Fibroblast of gingiva (primary cell): ENCODE measurements at places on chromosomes 12 and 14.

DNA sequence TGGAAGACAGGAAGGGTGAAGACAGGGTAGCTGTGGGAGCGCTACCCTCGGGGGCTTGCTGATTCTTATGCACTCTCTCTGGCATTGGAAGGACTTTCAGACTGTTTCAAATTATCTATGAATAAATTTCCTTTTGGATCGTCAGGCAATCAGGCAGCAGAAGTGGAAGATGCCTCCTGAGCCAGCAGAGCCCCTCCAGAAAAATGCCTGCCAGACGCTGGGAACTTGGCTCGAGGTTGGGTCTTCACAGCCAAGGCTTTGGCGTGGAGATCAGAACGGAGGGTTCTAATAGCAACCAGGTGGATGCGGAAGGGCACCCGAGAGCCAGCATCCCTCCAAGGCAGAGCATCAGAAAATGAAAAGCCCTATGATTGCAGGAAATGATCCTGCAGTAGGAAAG, 119.2 kb upstream of the RFLNA start:
- no peak for DNase-seq

GRCh38 chr14:102917469-102918211, 4.8 kb upstream of the AMN start:
- peak; percentile 12 for DNase-seq

DNA sequence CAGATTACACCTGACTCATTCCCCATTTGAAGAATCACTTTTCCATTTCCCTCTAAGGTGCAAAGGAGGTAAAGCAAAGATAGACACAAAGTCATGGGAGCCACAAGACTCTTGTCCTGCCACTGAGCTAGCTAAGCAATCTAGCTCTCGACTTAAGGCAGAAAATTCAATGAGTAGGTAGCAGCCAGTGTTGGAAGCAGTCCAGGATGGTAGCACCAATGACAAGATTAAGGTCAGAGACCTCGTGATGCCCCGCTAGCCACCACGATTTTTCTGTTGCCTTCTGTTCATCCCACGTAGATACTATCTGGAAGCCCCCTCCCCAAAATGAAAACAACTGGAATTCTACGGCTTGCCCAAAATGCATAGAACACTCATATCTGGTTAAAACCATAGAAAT, 1.4 kb downstream of the VAMP1 start:
- DNase-seq = no peak

- DNase-seq = peak; percentile 19
Measured at GRCh38 chr14:92584816-92585215, 71.2 kb downstream of the RIN3 start.

GRCh38 chr14:59301354-59301753, 112.9 kb downstream of the DAAM1 start:
- DNase-seq = no peak

- DNase-seq = no peak
Measured at GRCh38 chr14:32408018-32408417, 78.9 kb downstream of the AKAP6 start.

GRCh38 chr14:94942601-94943000, 172.7 kb upstream of the GSC start:
- DNase-seq = no peak

DNA sequence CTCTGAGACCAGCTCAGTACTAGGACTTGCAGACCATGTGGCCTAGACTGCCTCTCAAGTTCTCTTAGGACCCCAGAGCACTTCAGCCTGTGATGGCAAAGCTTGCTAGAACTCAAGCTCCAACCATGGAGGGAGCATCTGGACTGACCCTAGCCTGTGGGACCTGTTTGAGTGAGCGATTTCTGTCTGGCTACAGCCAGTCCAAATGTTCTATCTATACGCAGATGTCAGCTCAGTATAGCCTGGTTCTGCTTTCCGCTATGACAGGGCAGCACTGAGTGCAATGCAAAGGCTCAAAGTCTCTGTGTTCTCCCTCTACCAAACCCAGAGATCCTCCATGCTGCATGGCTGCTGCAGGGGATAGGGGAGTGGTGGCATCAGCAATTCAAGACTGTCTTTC, 20.7 kb upstream of the PPM1H start:
- no peak for DNase-seq

- DNase-seq = no peak
Measured at GRCh38 chr12:117732761-117733548, 235.8 kb downstream of the KSR2 start.

GRCh38 chr12:45257185-45257930, 41.5 kb downstream of the ANO6 start:
- no peak for DNase-seq

DNA sequence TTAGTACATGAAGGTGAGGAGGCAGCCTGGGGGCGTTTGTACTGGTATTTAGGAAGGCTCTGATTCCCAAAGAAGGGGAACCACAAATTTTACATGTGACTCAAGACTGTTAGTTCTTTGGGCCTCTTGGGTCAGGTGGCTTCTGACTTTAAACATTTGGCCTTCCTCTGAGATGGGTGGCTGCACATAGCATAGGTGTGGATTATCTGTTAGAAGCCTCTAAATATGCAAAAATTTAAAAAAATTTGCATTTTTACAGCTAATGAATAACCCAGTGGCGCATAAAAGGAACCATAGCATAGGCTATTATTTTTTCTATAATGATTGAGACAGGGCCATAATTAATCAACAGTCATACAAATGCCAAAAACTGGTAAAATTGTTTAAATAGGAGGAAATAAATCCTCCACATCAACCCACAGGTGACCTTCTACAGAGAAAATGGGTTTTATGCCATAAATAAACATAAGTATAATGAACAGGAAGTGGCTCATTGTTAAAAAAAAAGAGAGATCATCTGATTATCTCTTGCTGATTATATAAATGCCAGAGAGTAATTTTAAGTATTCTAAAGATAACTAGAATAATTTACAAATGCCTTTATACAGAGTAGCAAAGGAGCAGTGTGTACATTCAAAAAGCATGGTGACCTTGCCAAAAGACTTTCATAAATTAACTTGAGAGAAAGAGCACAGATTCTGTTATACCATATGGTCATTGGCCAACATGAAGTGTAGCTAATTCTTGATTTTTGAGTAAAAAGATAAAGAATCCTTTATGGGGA, 284.2 kb upstream of the ATP2B1 start:
- no peak for DNase-seq

DNA sequence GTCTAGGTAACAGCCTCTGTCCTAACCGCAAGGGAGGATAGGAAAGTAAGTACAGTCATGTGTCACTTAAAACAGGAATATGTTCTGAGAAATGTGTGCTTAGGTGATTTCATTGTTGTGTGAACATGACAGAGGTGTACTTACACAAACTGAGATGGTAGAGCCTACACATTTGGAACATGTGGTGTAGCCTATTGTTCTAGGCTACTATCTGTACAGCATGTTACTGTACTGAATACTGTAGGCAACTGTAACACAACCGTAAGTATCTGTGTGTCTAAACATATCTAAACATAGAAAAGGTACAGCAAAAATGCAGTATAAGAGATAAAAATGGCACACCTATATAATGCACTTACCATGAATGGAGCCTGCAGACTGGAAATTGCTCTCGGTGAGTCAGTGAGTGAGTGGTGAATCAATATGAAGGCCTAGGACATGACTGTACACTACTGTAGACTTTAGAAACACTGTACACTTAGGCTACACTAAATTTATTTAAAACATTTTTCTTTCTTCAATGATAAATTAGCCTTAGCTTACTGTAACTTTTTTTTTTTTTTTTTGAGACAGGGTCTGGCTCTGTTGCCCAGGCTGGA, 13.2 kb upstream of the MDM2 start:
- DNase-seq = peak; percentile 25

GRCh38 chr12:122204167-122205052, 901 bp downstream of the B3GNT4 start:
- no peak for DNase-seq

- no peak for DNase-seq
Measured at GRCh38 chr12:112450725-112451124, 32.0 kb downstream of the PTPN11 start.

GRCh38 chr12:72281126-72281525, 9.0 kb downstream of the TRHDE start:
- DNase-seq = no peak

- DNase-seq = peak; percentile 60
Measured at GRCh38 chr14:71591929-71592328, 340.3 kb upstream of the RGS6 start.

DNA sequence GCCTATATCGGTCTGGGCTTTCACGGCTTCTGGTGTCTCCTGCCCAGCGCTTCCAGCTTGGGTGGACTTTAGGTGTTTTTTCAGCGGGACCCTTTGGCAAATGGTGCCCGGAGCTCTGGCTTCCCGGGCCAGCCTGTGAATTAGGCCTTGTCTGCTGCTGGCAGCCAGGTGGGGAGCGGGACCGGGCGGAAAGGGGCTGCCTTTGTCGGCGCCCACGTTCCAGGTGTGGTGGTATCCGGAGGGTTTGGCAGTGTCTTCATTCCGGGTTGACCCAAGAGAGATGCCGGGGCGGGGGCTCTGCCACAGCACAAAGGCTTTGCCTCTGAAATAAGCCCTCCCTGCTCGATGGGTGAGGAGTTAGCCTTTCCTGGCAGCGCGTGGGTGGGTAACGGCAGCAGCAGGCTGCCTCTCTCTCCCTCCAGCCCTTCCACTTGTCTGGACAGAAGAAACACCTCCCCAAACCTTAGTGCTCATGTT, 9.5 kb downstream of the RFLNA start:
- no peak for DNase-seq

GRCh38 chr12:7916936-7917335, 19.1 kb downstream of the SLC2A3 start:
- DNase-seq = no peak

GRCh38 chr12:54017027-54017788, 8.4 kb downstream of the HOXC8 start:
- DNase-seq = no peak

GRCh38 chr14:106318700-106319099, 792.3 kb downstream of the TMEM121 start:
- no peak for DNase-seq

DNA sequence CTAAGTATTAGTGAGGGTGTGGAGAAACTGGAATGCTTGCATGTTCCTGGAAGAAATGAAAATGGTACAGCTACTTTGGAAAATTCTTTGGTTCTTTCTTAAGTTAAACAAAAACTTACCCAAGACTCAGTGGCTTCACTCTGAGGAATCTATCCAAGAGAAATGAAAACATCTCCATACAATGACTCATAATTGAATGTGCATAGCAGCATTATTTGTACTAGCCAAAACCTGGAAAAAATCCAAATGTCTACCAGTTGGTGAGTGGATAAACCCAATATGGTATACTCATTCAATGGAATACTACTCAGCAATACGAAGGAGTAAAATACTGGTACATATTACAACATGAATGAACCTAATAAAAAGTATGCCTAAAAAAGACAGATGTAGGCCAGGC, 18.0 kb upstream of the CRACR2A start:
- DNase-seq = peak; percentile 86

- no peak for DNase-seq
Measured at GRCh38 chr12:4736091-4736490, 15.9 kb downstream of the GALNT8 start.

DNA sequence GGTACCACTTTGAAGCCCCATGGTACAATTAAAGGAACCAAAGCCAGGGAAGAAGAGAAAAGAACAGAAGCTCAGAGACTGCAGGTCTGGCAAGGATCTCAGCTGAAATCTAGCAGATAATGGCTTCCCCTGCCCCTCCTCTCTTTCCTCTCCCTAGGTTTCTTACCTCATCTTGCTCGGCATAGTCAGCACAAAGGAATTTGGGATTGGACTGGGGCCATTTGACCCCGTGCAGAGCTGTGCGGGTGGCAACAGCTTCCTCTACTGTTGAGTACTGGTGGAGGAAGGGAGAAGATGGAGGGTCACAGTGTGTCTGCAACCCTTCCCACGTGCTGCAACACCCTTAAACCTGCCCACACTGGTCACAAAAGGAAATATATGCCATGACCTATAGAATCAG, 4.7 kb upstream of the CDH24 start:
- DNase-seq = peak; percentile 88

GRCh38 chr14:101133068-101133467, 229.5 kb upstream of the RTL1 start:
- DNase-seq = no peak

GRCh38 chr14:74649167-74649566, 37.1 kb upstream of the LTBP2 start:
- no peak for DNase-seq

- no peak for DNase-seq
Measured at GRCh38 chr12:128318946-128319345, 52.0 kb downstream of the TMEM132C start.

- no peak for DNase-seq
Measured at GRCh38 chr14:27386391-27386790, 788.6 kb upstream of the NOVA1 start.

DNA sequence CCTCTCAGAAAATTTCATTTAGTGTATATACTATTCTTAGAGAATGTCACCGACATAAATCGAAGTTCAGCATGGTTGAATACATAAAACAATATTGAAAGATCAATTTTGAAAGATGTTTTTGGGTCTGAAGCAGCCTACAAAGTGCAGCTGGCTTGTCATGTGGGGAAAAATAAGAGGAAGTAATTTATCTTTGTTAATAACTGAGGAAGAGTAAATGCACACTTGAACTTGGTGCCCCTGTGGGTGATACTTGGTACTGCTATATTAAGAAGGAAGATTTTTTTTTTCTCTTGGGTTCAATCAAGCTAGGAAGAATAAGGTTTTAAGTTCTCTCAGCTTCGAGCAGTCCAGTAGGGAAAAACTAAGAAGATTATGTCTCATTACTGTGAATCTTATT, 661.3 kb downstream of the RPL10L start:
- DNase-seq = no peak

DNA sequence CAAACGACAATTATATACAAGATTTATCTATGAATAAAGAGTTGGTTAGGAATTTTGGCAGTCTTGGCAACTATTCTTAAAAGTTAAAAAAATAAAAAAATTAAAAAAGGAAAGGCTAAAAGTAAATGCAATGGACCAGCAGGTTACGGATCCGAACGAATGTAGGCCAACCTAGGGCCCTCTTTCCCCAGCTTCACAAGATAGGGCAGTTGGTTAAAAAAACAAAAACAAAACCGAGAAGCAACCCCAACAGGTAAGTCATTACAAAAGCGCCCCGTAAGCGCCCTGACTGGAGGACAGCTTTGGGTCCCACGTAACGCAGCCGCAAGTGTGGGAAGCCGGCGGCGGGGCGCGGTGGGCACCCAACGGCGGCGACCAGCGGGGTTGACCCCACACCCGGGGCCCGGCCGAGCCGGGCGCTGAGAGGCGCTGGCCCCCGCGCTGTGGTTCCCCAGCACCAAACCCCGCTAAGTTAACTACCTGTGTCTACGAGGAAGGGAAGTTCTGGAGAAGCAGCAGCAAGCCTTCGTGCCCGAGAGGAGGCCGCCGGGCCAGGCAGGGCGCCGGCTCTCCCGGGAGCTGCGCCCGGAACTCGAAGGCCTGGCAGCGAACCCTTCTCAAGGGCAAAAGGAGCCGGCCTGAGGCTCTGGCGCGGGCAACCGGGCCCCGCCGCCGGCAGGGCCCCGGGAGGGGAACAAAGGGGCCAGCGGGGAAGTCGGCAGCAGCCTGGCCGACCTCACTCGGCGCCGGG, 882 bp downstream of the HECTD1 start:
- DNase-seq = peak; percentile 20

DNA sequence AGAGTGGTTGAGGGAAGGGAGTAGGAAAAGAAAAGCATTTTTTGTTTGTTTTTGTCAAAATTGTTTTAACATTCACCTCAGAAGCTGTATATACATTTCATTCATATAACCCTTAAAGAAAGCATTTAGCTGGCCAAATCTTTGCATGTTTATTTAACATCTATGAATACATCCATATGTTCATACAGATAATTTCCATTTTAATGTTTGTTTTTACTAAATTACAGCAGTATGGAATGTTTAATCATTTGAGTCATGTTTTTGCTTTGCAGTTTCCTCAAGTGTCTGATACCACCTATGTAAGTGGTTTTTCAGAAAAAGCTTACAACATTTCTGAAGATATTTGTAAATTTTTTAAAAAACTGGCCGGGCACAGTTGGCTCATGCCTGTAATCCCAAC, 84.3 kb upstream of the ATF1 start:
- DNase-seq = no peak
